ENCODE measurements at places on chromosomes 2 and 18. TPM values are rescaled to one million over a fixed set of nuclear protein-coding genes. Genes with fewer than 3 reads are reported as not detected.

The CNOT11 gene
- total RNA-seq: 40.3 TPM

The CLEC4F gene
- not detected for total RNA-seq

The TMEM17 gene
- 5.7 TPM for total RNA-seq

The SP5 gene
- not detected for total RNA-seq

The MPHOSPH10 gene
- total RNA-seq: 41.5 TPM

The TCF4 gene
- 3.0 TPM for total RNA-seq

The TFCP2L1 gene
- 0.85 TPM for total RNA-seq

The KCNG2 gene
- not detected for total RNA-seq

The FEV gene
- total RNA-seq: not detected

The POTEI gene
- not detected for total RNA-seq

The CCDC141 gene
- total RNA-seq: not detected

The PTPRN gene
- total RNA-seq: 2.2 TPM

The RNMT gene
- total RNA-seq: 18.7 TPM

The FSHR gene
- total RNA-seq: not detected

The FIGN gene
- total RNA-seq: 3.3 TPM

The ZNF892 gene
- total RNA-seq: 0.56 TPM

The CYP27A1 gene
- total RNA-seq: 0.34 TPM

The ALLC gene
- total RNA-seq: not detected

The EVA1A gene
- total RNA-seq: 12.6 TPM

The FABP1 gene
- not detected for total RNA-seq

The TGFBRAP1 gene
- total RNA-seq: 16.3 TPM

The MRPS5 gene
- 78.0 TPM for total RNA-seq

The ANKRD36 gene
- 4.6 TPM for total RNA-seq

The GKN1 gene
- total RNA-seq: 0.72 TPM

The MAP4K4 gene
- total RNA-seq: 75.2 TPM

The DOK6 gene
- not detected for total RNA-seq

The POTEF gene
- not detected for total RNA-seq

The LOXHD1 gene
- not detected for total RNA-seq

The REL gene
- 2.7 TPM for total RNA-seq

The AGXT gene
- total RNA-seq: not detected

The GLI2 gene
- 30.4 TPM for total RNA-seq

The FTCDNL1 gene
- total RNA-seq: 2.2 TPM

The PID1 gene
- 3.5 TPM for total RNA-seq

The HNRNPLL gene
- total RNA-seq: 32.0 TPM

The PAPOLG gene
- 10.4 TPM for total RNA-seq

The IL36A gene
- not detected for total RNA-seq

The ACVR1C gene
- total RNA-seq: not detected

The ANKRD53 gene
- 0.07 TPM for total RNA-seq

The NEU2 gene
- total RNA-seq: not detected

The GPR75 gene
- total RNA-seq: 1.5 TPM

The TWIST2 gene
- total RNA-seq: 19.4 TPM

The SLC39A6 gene
- 53.8 TPM for total RNA-seq
